ENCODE measurements at places on chromosomes 3 and 15.
A peak's percentile ranks its signal among the peaks of the same experiment; 100 is the strongest.

DNA sequence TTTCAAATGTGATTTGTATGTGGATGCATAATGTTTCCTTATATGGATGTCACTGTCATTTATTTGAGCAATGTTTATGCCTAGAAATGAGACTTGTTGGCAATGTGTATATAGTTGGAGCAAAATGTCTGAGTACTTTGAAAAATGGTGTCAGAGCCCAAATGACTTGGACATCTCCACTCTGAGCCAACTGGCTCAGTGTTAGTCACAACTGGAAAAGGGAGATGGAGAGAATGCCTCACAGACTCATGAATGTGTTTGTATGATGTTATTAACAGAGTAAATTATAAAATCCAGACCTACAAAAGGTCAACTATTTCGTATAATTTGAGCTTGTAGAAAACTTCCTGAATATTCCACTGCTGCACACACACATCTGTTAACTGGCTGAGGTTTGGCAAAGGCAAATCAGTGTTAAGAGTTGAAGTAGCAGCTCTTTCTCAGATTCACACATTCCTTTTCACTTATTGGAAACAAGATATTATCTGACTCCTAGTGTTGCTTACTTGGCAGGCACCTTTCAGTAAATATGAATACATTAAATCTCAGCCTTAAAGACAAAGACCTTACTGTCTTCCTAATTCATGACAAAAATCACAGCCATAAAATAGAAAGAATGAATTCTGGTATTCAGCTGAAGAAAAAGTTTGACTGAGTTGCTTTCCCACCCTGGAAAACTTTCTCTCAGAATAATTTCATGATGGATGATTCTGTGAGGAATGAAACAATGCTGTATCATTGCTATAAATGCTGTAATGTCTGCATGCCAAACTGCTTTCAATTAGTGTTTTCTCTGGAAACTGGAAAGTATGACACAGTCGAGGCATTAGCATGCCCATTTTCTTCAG lies 27.0 kb downstream of the ADIPOQ start:
- DNase-seq = no peak

DNA sequence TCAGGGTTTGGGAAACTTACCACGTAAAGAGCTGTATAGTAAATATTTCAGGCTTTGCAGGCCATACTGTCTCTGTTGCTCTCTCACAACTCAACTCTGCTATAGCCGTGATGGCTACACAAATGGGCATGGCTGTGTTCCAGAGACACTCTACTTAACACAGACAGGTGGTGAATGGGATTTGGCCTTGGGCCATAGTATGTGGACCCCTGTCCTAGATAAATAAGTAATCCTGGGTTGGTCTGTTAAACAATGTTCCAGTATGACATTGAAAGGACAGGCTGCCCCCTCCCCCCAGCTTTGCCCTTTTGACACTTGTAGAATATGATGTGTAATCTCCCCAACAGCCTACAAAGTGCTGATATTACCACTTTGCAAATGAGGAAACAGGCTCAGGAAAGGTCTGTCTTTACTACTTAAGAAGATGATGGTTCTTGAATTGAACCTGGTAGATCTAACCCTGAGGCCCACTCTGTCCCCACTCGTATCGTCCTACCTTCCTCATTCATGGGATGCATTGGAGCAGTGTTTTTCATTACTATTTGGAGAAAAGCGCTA lies 38.4 kb downstream of the SLCO3A1 start:
- peak; percentile 2 for DNase-seq

- no peak for DNase-seq
Measured at GRCh38 chr3:141019244-141019643, 31.9 kb upstream of the SPSB4 start.

- no peak for DNase-seq
Measured at GRCh38 chr3:177336873-177337450, 139.7 kb upstream of the TBL1XR1 start.

DNA sequence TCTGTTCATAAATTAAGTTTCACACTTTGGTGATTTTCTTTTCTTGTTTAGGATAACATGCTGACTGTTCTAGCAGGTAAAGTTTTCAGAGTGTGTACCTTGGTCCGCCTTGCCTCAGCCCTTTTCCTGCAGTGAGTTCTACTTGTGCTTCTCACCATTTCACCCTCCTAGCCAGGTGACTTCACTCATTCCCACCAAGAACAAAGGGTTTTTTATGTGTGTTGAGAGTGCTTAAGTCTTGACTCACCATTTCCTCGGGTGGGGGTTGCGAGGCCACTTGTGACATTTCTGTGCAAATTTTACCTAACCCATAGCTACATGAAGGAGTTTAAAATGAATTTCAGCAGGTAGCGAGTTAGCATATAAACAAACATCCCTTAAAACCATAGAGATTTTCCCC lies 81.4 kb downstream of the C3orf38 start:
- DNase-seq = no peak

DNA sequence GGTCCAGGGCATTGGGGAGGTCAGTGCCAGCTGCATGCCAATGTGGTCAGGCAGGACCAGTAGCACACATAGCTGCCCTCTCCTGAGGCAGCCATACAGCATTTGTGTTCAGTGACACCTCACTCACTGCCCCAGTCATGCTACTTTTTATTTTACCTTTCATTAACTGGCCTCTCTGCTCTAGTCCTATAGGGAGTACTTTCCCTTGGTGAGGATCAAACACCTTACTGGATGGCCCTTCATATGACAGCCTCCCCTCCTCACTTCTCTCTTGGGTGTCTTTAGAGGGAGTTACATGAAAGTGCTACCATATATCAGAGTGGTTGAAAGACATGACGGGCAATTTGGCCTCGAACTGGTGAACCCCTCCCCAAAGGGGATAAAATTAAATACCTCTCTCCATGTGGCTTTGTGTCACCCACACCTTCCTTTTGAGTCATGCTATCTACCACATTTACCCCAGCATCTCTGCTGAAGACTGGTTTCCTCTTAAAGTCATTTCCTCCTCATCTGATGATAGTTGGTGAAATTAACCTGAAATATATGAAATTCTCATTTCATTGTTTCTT lies 17.6 kb downstream of the RLBP1 start:
- DNase-seq = no peak

DNA sequence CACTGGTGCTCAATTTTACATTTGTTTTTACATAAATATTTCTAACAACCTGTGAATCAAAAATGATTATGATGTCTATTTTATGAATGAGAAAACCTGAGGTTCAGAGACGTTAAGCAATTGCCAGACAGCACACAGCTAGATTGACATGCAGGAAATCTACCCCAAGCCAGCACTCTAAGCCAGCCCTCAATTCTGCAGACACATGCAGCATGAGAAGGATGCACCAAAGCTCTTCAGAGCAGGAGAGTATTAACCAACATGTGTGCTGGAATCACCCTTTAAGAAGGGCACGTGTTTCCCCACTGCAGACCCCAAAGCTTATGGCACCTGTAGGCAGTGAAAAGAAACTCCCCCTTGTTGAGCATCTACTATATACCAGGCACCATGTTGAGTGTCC lies 126.1 kb upstream of the ARHGEF3 start:
- DNase-seq = no peak

- DNase-seq = no peak
Measured at GRCh38 chr3:23808525-23808924, 2.8 kb downstream of the UBE2E1 start.

GRCh38 chr3:112569265-112569664 lies 7.4 kb downstream of the SLC35A5 start:
- DNase-seq = no peak

Data from NCI-H82 (cell line).